Activated CD8-positive, alpha-beta memory T cell treated with anti-CD3 and anti-CD28 coated beads, Interleukin-2, amount 10 ng/mL, durations not matched to agents 7 days and 5 days (primary cell): ENCODE measurements at places on chromosomes 1 and 21. TPM values are rescaled to one million over a fixed set of nuclear protein-coding genes. Genes with fewer than 3 reads are reported as not detected.

The LRRC53 gene
- not detected for total RNA-seq

The FOXD3 gene
- not detected for total RNA-seq

The LORICRIN gene
- total RNA-seq: not detected

The C1QA gene
- not detected for total RNA-seq

The KCNA3 gene
- 95.2 TPM for total RNA-seq

The DDR2 gene
- 0.18 TPM for total RNA-seq

The BECN2 gene
- not detected for total RNA-seq

The BSDC1 gene
- total RNA-seq: 39.8 TPM

The CACNA1S gene
- not detected for total RNA-seq

The IL22RA1 gene
- 0.15 TPM for total RNA-seq

The E2F2 gene
- total RNA-seq: 103 TPM

The VAV3 gene
- 4.5 TPM for total RNA-seq

The TRAF3IP3 gene
- total RNA-seq: 406 TPM

The KCNJ9 gene
- total RNA-seq: not detected

The TGFBR3 gene
- total RNA-seq: 10.4 TPM

The ACADM gene
- 39.2 TPM for total RNA-seq

The OR2G6 gene
- total RNA-seq: not detected

The MAP3K21 gene
- 1.9 TPM for total RNA-seq

The FAM163A gene
- not detected for total RNA-seq

The PSMD4 gene
- 187 TPM for total RNA-seq

The CAMTA1 gene
- total RNA-seq: 43.2 TPM

The GUCA2A gene
- total RNA-seq: not detected

The OR2T11 gene
- total RNA-seq: not detected

The PLXNA2 gene
- 0.15 TPM for total RNA-seq

The FMO2 gene
- not detected for total RNA-seq

The C1orf74 gene
- total RNA-seq: 3.0 TPM

The TGFB2 gene
- not detected for total RNA-seq

The SYPL2 gene
- total RNA-seq: not detected

The ACTN2 gene
- total RNA-seq: not detected

The NCDN gene
- total RNA-seq: 31.7 TPM

The LTN1 gene
- total RNA-seq: 27.1 TPM

The JAK1 gene
- total RNA-seq: 173 TPM

The ZNF683 gene
- total RNA-seq: 7.0 TPM

The OR2L13 gene
- total RNA-seq: not detected

The OR6N1 gene
- total RNA-seq: not detected

The SPRR1A gene
- not detected for total RNA-seq

The S100A2 gene
- total RNA-seq: 0.96 TPM

The ZNF593OS gene
- total RNA-seq: not detected

The SOAT1 gene
- 84.5 TPM for total RNA-seq

The TRAPPC3 gene
- 68.3 TPM for total RNA-seq

The ORC1 gene
- 40.5 TPM for total RNA-seq

The C1orf122 gene
- total RNA-seq: 19.8 TPM

The NBPF11 gene
- total RNA-seq: 9.6 TPM

The DEDD gene
- total RNA-seq: 37.1 TPM

The MAB21L3 gene
- total RNA-seq: not detected

The OR2L5 gene
- not detected for total RNA-seq

The TRIM67 gene
- total RNA-seq: not detected

The BGLAP gene
- total RNA-seq: 0.93 TPM

The SPRR2B gene
- total RNA-seq: not detected

The RBM8A gene
- total RNA-seq: 249 TPM

The IGSF8 gene
- 35.0 TPM for total RNA-seq

The SYF2 gene
- total RNA-seq: 33.0 TPM

The DNAJC28 gene
- 0.75 TPM for total RNA-seq

The AJAP1 gene
- not detected for total RNA-seq

The KIFAP3 gene
- total RNA-seq: 30.1 TPM

The FAM177B gene
- total RNA-seq: not detected
